ENCODE measurements at places on chromosomes 13 and 19. TPM values are rescaled to one million over a fixed set of nuclear protein-coding genes. Genes with fewer than 3 reads are reported as not detected.

The ZNF726 gene
- total RNA-seq, result 4.1 TPM

The FAM216B gene
- not detected for total RNA-seq

The FPR3 gene
- total RNA-seq, result not detected

The LIM2 gene
- total RNA-seq, result not detected

The REEP6 gene
- 1.8 TPM for total RNA-seq

The TJP3 gene
- total RNA-seq, result 0.54 TPM

The FAM83E gene
- total RNA-seq, result 2.7 TPM

The ITGBL1 gene
- 16.7 TPM for total RNA-seq

The ZNF563 gene
- 5.0 TPM for total RNA-seq

The TPP2 gene
- 42.8 TPM for total RNA-seq

The ZNF99 gene
- under 0.01 TPM for total RNA-seq

The C2CD4C gene
- total RNA-seq, result 1.8 TPM

The ZNF177 gene
- 1.0 TPM for total RNA-seq

The ZNF91 gene
- 27.8 TPM for total RNA-seq

The APC2 gene
- total RNA-seq, result under 0.01 TPM

The LGI4 gene
- total RNA-seq, result 0.17 TPM

The BICRA gene
- 10.2 TPM for total RNA-seq

The PLK5 gene
- total RNA-seq, result not detected

The STRN4 gene
- 59.2 TPM for total RNA-seq

The TGFB1 gene
- 9.8 TPM for total RNA-seq

The ZNF665 gene
- 2.3 TPM for total RNA-seq

The ZNF682 gene
- 2.2 TPM for total RNA-seq

The TEX29 gene
- not detected for total RNA-seq

The INSL3 gene
- total RNA-seq, result not detected

The PRPF31 gene
- 34.2 TPM for total RNA-seq

The LILRA6 gene
- total RNA-seq, result not detected

The IL27RA gene
- 3.2 TPM for total RNA-seq

The PRR19 gene
- total RNA-seq, result 1.7 TPM

The ZNF345 gene
- 2.8 TPM for total RNA-seq

The LGALS14 gene
- not detected for total RNA-seq

The ZNF302 gene
- 13.8 TPM for total RNA-seq

The TTC9B gene
- total RNA-seq, result not detected

The CGB8 gene
- total RNA-seq, result 0.53 TPM

The S1PR4 gene
- total RNA-seq, result 0.96 TPM

The PCID2 gene
- 34.7 TPM for total RNA-seq

The SOX1 gene
- total RNA-seq, result not detected

The ZNF90 gene
- total RNA-seq, result 5.4 TPM

The RNF225 gene
- total RNA-seq, result 0.42 TPM

Data from mammary epithelial cell (primary cell).